Upper lobe of right lung (tissue), 1 donor: ENCODE measurements at places on chromosomes 3 and 15. TPM values are rescaled to one million over a fixed set of nuclear protein-coding genes. Genes with fewer than 3 reads are reported as not detected.

- H3K27ac ChIP-seq, result no peak overlapping the region
- H3K27me3 ChIP-seq, result no peaks in the 10 kb centered on the region
- no peaks in the 10 kb centered on the region for H3K4me1 ChIP-seq
- H3K36me3 ChIP-seq, result no peaks in the 10 kb centered on the region
These were observed 188.4 kb upstream of the PFN2 start for GRCh38 chr3:150158943-150159625.

Gene LAMB2
- total RNA-seq, result 489 TPM

DNA sequence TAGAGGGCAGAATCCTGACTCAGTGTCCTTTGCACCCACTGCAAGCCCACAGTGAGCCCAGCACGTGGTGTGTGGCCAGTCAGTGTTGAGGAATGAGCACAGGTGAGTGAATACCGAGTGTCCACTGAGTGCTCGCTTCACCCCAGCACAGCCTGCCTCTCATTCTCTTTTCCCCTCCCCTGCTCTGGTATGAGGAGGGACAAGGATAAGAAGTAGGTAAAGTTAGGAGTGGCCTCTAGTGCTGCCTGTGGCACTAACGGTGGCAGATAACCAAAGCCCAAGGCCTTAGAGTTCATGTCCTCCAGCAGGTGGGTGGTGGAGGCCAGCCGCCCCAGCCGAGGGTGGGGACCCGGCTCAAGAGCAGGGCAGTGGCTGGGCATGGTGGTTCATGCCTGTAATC lies 38.0 kb downstream of the PRKCD start:
- no peak overlapping the region for H3K27ac ChIP-seq
- no peak overlapping the region for H3K4me3 ChIP-seq
- DNase-seq, result no peak
- H3K36me3 ChIP-seq, result no peaks in the 10 kb centered on the region
- H3K27me3 ChIP-seq, result no peaks in the 10 kb centered on the region

- no peaks in the 10 kb centered on the region for H3K4me1 ChIP-seq
- DNase-seq, result no peak
- no peak overlapping the region for H3K27ac ChIP-seq
- H3K36me3 ChIP-seq, result no peaks in the 10 kb centered on the region
- H3K27me3 ChIP-seq, result no peaks in the 10 kb centered on the region
These were observed 1.8 kb downstream of the GRK7 start for GRCh38 chr3:141764986-141765385.

Gene GOLGA6L10
- 0.23 TPM for total RNA-seq

DNA sequence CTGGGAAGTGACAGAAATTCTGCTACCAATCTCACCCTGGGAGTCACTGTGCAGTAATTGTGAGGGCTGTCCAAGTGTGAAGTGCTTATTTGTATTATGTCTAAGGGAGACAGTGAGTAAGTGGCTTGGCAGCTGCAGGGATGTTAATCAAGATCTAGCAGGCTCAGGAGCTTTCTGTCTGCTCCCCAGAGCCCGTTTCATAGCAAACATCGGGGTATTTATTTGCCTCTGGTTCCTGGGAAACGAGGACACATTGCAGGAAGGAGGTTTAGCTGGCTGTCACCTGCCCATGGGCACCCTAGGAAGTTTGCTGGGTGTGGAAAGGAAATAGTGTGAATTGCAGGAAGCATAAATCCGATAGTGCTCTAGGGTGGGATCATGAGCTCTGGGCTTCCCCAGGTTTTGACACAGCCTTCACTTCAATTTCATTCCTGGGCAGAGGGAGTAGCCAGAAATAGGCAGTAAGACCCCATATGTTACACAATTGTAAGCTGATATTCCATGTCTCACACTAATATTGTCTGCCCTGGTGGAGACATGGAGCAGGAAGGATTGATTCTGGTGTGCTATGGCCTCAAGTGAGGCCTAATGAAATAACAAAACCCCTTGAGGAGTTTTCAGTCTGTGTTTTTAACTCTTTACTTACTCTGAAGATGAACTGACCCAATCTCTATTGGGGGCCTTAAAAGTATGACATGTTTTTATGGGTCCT lies 74.1 kb upstream of the MITF start:
- H3K27me3 ChIP-seq, result no peaks in the 10 kb centered on the region
- no peak overlapping the region for H3K27ac ChIP-seq
- DNase-seq, result no peak
- H3K4me3 ChIP-seq, result no peak overlapping the region

DNA sequence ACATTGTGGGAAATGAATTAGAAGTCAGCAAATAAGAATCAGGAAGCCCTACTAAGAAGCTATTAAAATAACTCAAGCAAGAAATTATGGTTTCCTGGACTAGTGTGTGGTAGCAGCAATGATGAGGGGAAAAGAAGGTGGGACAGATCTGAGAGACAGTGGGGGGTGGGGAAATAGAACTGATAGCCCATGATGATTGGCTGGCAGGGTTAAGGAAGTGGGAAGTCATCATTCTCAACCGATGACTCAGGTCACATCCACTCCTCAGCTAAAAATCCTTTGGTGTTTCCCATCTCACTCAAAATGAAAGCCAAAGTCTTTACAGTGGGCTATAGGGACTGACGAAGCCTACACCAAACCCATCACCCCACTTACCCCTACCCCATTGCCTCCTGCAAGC lies 153.9 kb upstream of the ARHGEF26 start:
- no peak overlapping the region for H3K4me3 ChIP-seq
- no peaks in the 10 kb centered on the region for H3K36me3 ChIP-seq
- H3K27ac ChIP-seq, result no peak overlapping the region
- H3K4me1 ChIP-seq, result no peaks in the 10 kb centered on the region
- H3K27me3 ChIP-seq, result no peaks in the 10 kb centered on the region
- DNase-seq, result no peak

DNA sequence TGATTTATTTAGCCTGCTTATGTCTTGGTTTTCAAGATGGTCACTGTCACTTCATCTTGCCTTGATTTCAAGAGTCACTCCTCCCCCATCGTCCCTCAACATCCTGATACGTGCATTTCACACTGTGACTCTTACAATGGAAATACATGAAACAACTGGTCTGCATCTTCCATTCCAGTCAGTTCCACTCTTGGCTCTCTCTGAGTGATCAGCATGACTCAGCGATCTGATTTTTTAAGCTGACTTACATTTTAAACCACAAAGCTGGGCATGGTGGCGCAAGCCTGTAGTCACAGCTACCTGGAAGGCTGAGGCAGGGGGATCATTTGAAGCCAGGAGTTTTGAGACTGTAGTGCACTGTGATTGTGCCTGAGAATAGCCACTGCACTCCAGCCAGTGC lies 271.2 kb upstream of the ROPN1 start:
- H3K27me3 ChIP-seq, result no peaks in the 10 kb centered on the region
- H3K27ac ChIP-seq, result no peak overlapping the region
- no peak overlapping the region for H3K4me3 ChIP-seq
- H3K4me1 ChIP-seq, result peaks cover 16% of the 10 kb centered on the region

GRCh38 chr15:63870043-63870394 lies 36.3 kb upstream of the HERC1 start:
- DNase-seq, result no peak
- H3K4me1 ChIP-seq, result no peaks in the 10 kb centered on the region
- H3K36me3 ChIP-seq, result no peaks in the 10 kb centered on the region
- no peak overlapping the region for H3K4me3 ChIP-seq

DNA sequence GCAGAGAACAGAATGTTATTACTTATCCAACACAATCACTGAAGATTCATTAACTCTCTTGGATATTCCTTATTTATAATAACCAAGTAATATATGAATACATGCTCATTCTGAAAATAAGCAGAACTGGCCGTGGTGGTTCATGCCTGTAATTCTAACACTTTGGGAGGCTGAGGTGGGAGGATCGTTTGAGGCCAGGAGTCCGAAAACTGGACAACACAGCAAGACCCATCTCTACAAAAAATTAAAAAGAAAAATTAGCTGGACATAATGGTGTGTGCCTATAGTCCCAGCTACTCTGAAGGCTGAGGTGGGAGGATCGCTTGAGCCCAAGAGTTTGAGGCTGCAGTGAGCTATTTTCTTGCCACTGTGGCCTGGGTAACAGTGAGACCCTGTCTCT lies 25.9 kb downstream of the RNF168 start:
- H3K4me1 ChIP-seq, result no peaks in the 10 kb centered on the region
- H3K36me3 ChIP-seq, result peaks cover 83% of the 10 kb centered on the region
- H3K27ac ChIP-seq, result no peak overlapping the region
- no peak overlapping the region for H3K4me3 ChIP-seq
- DNase-seq, result no peak
- H3K27me3 ChIP-seq, result no peaks in the 10 kb centered on the region

Gene AGBL1
- 6.5 TPM for total RNA-seq

GRCh38 chr15:77574521-77575202 lies 58.0 kb downstream of the LINGO1 start:
- H3K27ac ChIP-seq, result no peak overlapping the region
- no peaks in the 10 kb centered on the region for H3K36me3 ChIP-seq
- H3K27me3 ChIP-seq, result no peaks in the 10 kb centered on the region

Gene FAM174B
- 62.9 TPM for total RNA-seq

Gene PLA2G4E
- 1.5 TPM for total RNA-seq

DNA sequence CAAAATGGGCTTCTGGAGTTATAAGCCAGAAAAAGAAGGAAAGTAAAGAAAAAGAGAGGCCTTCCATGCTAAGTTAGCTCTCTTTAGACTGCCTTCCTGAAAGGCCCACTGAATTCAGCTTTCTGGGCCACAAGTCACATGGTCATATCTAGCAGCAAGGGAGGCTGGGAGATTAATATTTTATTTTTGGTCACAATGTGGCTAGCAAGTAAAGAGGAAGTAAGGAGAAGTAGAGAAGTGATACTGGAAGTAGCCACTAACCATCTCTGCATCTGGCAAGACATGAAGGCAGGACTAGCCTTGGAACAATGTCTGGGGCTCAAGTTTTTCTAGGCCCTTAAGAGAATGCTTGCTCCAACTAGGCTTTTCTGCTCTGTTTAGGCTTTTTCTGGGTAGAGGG lies 81.8 kb upstream of the UBE2E1 start:
- no peaks in the 10 kb centered on the region for H3K27me3 ChIP-seq
- no peak overlapping the region for H3K27ac ChIP-seq
- H3K4me1 ChIP-seq, result no peaks in the 10 kb centered on the region
- no peak overlapping the region for H3K4me3 ChIP-seq

DNA sequence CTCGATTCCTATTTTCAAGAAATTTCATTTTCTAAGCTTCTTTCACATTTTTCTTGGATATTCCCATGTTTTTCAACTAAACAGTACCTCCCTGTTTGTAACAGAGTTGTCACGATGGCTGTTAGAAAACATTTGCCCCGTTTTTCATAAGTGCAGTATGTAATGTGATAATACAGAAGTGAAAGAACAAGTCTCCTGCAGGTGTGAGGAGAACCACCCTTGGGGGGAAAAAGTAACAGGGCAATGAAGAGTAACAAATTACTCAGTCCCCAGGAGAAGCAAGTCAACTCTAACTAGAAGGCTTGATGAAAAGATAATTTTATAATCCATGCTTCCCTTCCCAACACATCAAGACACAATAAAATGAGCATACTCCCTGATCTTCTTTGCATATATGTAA lies 493.3 kb downstream of the FOXP1 start:
- H3K36me3 ChIP-seq, result no peaks in the 10 kb centered on the region
- H3K27me3 ChIP-seq, result no peaks in the 10 kb centered on the region
- DNase-seq, result no peak
- H3K4me3 ChIP-seq, result no peak overlapping the region

DNA sequence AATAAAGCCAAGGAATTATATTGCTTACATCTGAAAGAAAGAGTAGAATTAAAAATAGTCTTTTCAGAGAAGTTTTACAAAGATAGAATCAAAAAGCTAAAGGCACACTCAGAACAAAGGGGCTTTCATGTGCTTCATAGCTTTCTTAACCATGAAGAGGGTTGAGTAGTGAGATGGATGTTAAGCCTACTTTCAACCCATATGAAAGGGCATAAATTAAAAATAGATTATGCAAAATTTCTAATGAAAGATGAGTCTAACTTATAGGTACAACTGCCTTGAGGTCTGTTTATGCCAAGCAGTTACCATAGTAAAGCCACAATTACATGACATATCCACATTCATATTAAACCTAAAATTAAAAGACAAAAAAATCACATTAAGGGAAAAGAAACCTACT lies 223.3 kb upstream of the ARHGEF26 start:
- no peak overlapping the region for H3K4me3 ChIP-seq
- no peaks in the 10 kb centered on the region for H3K4me1 ChIP-seq
- H3K36me3 ChIP-seq, result no peaks in the 10 kb centered on the region

Gene WWTR1
- total RNA-seq, result 87.7 TPM

GRCh38 chr3:52434491-52435115 lies 10.3 kb downstream of the SEMA3G start:
- H3K36me3 ChIP-seq, result no peaks in the 10 kb centered on the region
- peaks cover 22% of the 10 kb centered on the region for H3K4me1 ChIP-seq
- H3K27me3 ChIP-seq, result no peaks in the 10 kb centered on the region
- no peak overlapping the region for H3K27ac ChIP-seq
- H3K4me3 ChIP-seq, result no peak overlapping the region

Gene UBAP1L
- 4.9 TPM for total RNA-seq

Gene C2CD4A
- 0.14 TPM for total RNA-seq

DNA sequence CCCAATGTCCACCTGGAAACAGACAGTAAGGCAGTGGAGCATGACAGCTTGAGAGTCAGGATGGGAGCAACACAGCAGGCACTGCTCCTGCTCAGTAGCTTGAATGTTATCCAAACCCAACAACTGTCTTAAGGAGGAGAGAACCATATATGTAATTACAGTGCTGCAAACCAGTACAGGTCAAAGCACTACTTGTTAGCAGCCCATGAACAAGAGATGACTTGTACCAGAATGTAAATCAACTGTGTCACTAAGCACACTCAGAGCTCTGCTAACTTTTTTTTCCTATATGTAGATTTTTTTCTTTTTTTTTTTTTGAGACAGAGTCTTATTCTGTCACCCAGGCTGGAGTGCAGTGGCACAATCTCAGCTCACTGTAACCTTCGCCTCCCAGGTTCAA lies 87.1 kb downstream of the ANO10 start:
- H3K27ac ChIP-seq, result no peak overlapping the region
- H3K27me3 ChIP-seq, result no peaks in the 10 kb centered on the region
- H3K4me1 ChIP-seq, result no peaks in the 10 kb centered on the region
- no peak overlapping the region for H3K4me3 ChIP-seq
- DNase-seq, result no peak

GRCh38 chr3:40024526-40024925 lies 215.1 kb downstream of the MYRIP start:
- no peaks in the 10 kb centered on the region for H3K4me1 ChIP-seq
- H3K27ac ChIP-seq, result no peak overlapping the region
- H3K36me3 ChIP-seq, result no peaks in the 10 kb centered on the region
- H3K4me3 ChIP-seq, result no peak overlapping the region
- DNase-seq, result no peak

Gene CD86
- 27.4 TPM for total RNA-seq

GRCh38 chr15:56243163-56244037 lies at the start of gene RFX7:
RFX7 (minus strand) TSS chr15:56243879; CDS start chr15:56243285, 594 bp downstream.
- H3K36me3 ChIP-seq, result no peaks in the 10 kb centered on the region
- DNase-seq, result peak; percentile 91
- H3K4me3 ChIP-seq, result peak within 1 kb of the TSS; percentile 70
- peaks cover 24% of the 10 kb centered on the region for H3K4me1 ChIP-seq
- H3K27ac ChIP-seq, result peak within 1 kb of the TSS; percentile 77

GRCh38 chr15:31292391-31293015 lies 34.1 kb upstream of the KLF13 start:
- no peaks in the 10 kb centered on the region for H3K27me3 ChIP-seq
- DNase-seq, result no peak
- no peaks in the 10 kb centered on the region for H3K36me3 ChIP-seq
